ENCODE measurements at places on chromosomes 7 and 10. TPM values are rescaled to one million over a fixed set of nuclear protein-coding genes. Genes with fewer than 3 reads are reported as not detected.

Gene ARHGEF5
- 0.80 TPM for total RNA-seq

Gene FRAT1
- 4.2 TPM for total RNA-seq

Gene NUDT13
- total RNA-seq, result 5.6 TPM

Gene FAM25G
- not detected for total RNA-seq

Gene ARHGEF35
- total RNA-seq, result 0.38 TPM

Gene MSMB
- not detected for total RNA-seq

Gene SAP25
- total RNA-seq, result 1.1 TPM

Data from left ventricle myocardium inferior (tissue), 1 donor.